Ovary (tissue), 10 donors: ENCODE measurements at places on chromosomes 2 and 18. TPM values are rescaled to one million over a fixed set of nuclear protein-coding genes. Genes with fewer than 3 reads are reported as not detected.

The HTR2B gene
- not detected for total RNA-seq

The MC2R gene
- total RNA-seq, result not detected

- H3K4me1 ChIP-seq, result no peaks in the 10 kb centered on the region
- DNase-seq, result no peak
- H3K27me3 ChIP-seq, result no peaks in the 10 kb centered on the region
- H3K27ac ChIP-seq, result no peak overlapping the region
- no peak overlapping the region for H3K4me3 ChIP-seq
- no peaks in the 10 kb centered on the region for H3K36me3 ChIP-seq
These were observed 40.8 kb upstream of the CCDC102B start for GRCh38 chr18:68757126-68757525.

- no peaks in the 10 kb centered on the region for H3K36me3 ChIP-seq
- no peak overlapping the region for H3K27ac ChIP-seq
- H3K4me3 ChIP-seq, result no peak overlapping the region
- H3K4me1 ChIP-seq, result no peaks in the 10 kb centered on the region
These were observed 286.8 kb downstream of the ARL6IP6 start for GRCh38 chr2:153005071-153005730.

DNA sequence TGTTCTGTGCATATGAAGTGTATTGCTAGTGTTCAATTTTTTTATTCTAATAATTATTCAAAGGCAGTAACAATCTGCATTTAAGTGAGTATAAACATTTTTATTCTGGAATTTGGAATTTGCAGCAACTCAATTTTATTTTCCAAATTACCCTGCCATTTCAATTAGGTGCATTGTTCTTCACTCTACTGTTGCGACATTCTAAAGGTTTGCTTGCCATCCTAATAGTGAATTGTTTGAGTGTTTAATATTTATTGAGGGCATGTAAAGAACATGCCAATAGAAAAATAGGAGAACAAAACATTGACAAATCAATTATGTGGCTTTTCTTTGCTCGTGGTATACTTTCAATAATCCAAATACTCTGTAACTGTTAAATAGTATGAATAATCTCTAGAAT lies 18.0 kb downstream of the MEIS1 start:
- no peak overlapping the region for H3K4me3 ChIP-seq
- H3K4me1 ChIP-seq, result no peaks in the 10 kb centered on the region
- H3K27ac ChIP-seq, result no peak overlapping the region
- H3K36me3 ChIP-seq, result no peaks in the 10 kb centered on the region
- no peak for DNase-seq

GRCh38 chr2:144211826-144212225 lies 308.1 kb downstream of the ZEB2 start:
- no peaks in the 10 kb centered on the region for H3K27me3 ChIP-seq
- no peaks in the 10 kb centered on the region for H3K4me1 ChIP-seq
- no peak for DNase-seq
- H3K27ac ChIP-seq, result no peak overlapping the region
- H3K36me3 ChIP-seq, result no peaks in the 10 kb centered on the region
- H3K4me3 ChIP-seq, result no peak overlapping the region
